ENCODE measurements at places on chromosomes 16 and 17. TPM values are rescaled to one million over a fixed set of nuclear protein-coding genes. Genes with fewer than 3 reads are reported as not detected.

DNA sequence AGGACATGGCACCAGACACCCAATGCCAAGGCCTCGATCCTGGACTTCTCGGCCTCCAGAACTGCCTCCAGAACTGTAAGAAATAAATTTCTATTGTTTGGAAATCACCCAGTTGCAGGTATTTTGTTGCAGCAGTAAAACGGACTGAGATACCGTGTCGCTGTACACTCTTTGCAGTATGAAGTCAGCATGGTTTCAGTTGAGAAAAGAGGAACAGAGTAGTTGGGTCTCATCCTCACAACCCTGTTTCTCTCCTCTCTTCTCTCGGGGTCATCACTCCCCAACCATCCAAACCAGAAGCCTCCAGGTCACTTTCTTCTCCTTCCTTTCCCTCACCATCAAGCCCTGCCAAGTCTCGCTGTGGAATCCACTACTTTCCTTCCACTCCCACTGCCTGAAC, 77.8 kb downstream of the ADCY9 start:
- no peaks in the 10 kb centered on the region for H3K36me3 ChIP-seq
- H3K4me3 ChIP-seq, result no peak overlapping the region
- no peaks in the 10 kb centered on the region for H3K4me1 ChIP-seq
- H3K27ac ChIP-seq, result no peak overlapping the region

GRCh38 chr16:64012166-64012565, 1109.7 kb downstream of the CDH11 start:
- H3K4me1 ChIP-seq, result peaks cover 23% of the 10 kb centered on the region
- H3K36me3 ChIP-seq, result no peaks in the 10 kb centered on the region
- peak overlapping the region; percentile 31 for H3K27ac ChIP-seq

DNA sequence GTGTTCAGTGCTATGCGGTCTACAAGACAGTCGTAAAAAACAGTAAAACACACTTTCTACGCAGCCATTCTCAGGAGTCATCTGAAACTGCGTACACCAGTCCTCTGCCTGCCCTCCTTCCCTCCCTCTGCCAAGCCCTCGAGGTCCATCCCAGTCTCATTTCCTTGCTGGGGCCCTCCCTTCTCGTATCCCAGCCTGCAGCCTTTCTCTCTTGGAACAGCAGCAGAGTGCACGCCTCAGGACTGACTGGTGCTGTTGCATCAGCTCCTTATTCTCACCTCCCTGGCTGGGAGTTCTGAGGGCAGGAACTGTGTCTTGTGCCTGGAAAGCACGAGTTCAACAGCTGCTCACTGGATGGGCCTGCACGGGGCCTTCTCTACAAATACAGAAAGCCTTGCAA, 12.5 kb downstream of the FAHD1 start:
- H3K36me3 ChIP-seq, result no peaks in the 10 kb centered on the region
- H3K4me3 ChIP-seq, result no peak overlapping the region
- no peaks in the 10 kb centered on the region for H3K27me3 ChIP-seq
- H3K4me1 ChIP-seq, result no peaks in the 10 kb centered on the region

DNA sequence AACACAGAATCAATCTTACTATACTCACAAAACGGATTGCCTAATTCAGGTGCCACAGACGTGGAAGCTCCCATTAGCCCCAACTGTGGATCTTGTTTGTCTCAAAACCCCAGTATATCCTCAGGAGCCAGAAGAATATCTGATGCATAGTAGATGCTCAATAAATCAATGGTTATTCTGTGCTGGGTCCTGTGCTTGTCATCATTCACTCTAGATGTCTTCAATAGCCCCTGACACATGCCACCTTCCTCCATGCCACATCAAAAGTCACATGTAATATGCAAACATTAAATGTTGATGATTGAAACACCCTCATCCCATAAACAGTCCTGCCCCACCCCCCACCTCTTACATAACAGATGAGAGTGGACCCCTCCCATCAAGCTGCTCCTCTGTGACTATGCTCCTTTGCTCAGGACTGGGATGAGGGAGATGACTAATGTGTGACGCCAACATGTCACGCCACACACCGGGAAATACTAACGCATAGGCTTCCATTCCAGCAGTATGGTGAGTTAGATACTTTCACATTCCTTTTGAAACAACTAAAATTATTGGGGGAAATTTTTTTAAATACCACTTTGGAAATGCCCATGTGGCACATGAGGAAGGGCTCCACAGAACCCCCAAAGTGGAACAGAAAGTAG, 267.6 kb upstream of the SDK2 start:
- H3K36me3 ChIP-seq, result no peaks in the 10 kb centered on the region
- no peak overlapping the region for H3K4me3 ChIP-seq
- no peak for DNase-seq
- H3K4me1 ChIP-seq, result no peaks in the 10 kb centered on the region
- H3K27ac ChIP-seq, result no peak overlapping the region
- no peaks in the 10 kb centered on the region for H3K27me3 ChIP-seq

DNA sequence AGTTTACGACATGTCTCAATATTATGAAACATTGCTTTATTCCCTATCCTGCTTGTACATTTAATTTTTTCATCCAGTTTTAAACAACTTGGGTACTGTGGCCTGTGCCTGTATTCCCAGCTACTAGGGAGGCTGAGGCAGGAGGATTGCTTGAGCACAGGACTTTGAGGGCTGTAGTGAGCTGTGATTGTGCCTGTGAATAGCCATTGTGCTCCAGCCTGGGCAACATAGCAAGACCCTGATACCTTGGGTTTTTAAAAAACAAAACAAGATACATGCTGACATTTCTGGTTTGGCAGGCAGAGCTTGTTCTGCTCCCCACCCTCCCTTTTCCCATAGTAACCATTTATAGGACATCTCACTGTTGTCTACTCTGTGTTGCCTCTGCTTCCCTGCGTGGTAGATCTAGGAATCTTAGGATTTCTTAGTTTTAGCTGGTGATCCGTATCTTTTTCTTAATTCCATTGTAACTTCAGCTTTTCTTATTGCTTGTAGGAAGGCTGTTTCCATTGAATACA, 35.6 kb downstream of the TENT4B start:
- H3K36me3 ChIP-seq, result no peaks in the 10 kb centered on the region
- H3K4me1 ChIP-seq, result peaks cover 74% of the 10 kb centered on the region
- no peaks in the 10 kb centered on the region for H3K27me3 ChIP-seq
- DNase-seq, result no peak

Gene P2RX1
- 15.5 TPM for total RNA-seq

Gene ANKRD40CL
- not detected for total RNA-seq

Measured in sigmoid colon (tissue), 7 donors.